Suppressor macrophage treated with lipopolysaccharide for 4 hours (primary cell): ENCODE measurements at places on chromosomes 12 and 14.
A peak's percentile ranks its signal among the peaks of the same experiment; 100 is the strongest.

DNA sequence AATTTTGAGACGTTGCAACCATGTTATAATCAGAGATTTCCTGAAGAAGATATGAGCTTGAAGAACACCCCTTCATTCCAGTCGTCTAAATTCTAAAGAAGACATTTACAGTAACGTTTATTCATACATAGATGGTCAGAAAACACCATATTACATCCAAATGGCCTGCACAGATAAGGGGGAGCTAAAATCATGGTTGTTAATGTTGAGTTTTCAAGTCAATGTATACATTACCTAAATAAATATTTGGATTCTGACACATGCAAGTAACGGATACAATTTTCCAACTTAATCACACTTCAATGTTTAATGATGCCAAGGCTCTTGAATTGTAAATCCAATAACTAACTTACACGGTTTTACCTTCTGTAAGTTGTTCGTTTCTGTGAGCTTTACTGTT lies 318.4 kb downstream of the SLC6A15 start:
- no peak for DNase-seq

- DNase-seq = no peak
These were observed 22.2 kb downstream of the JAG2 start for GRCh38 chr14:105146181-105146975.

DNA sequence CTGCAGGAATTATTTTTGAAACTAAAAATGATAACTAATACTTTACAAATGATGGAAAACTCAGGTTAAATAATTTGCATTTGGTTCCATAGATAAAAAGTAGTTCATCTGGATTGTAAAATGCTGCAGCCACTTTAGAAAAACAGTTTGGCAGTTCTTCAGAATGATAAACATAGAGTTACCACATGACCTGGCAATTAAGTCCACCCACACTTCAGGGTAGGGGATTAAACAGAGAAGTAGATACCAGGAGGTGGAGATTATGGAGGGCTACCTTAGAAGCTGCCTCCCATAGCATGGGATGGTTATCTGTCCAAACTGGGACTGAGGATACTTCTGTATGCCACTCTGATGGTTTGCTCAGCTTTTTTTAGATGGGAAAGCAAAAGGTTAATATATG lies 22.2 kb downstream of the ARF6 start:
- DNase-seq = no peak

- no peak for DNase-seq
These were observed 172.0 kb upstream of the VASH1 start for GRCh38 chr14:76589246-76589645.

- no peak for DNase-seq
These were observed 791.5 kb upstream of the MGAT4C start for GRCh38 chr12:87047691-87048090.

- no peak for DNase-seq
These were observed 230.8 kb downstream of the DPF3 start for GRCh38 chr14:72663076-72663487.

- no peak for DNase-seq
These were observed 3.9 kb upstream of the SYNE2 start for GRCh38 chr14:63848890-63849289.

DNA sequence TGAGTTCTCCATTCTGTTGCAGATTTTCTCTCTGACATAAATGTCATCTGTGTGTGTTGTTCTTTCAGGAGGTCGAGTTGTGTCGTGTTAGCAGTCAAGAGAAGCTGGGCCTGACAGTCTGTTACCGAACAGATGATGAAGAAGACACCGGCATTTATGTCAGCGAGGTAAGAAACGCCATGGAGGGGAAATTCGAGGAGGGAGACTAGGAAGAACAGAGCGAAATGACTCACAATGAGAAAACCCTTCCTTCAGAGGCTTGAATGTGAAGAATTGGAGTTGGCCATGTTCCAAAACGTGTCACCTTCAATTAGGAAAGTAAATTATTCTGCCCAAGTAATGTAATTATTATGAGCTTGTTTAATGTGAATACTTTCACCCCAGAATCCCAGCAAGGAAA lies 364.5 kb downstream of the PDZRN4 start:
- no peak for DNase-seq

DNA sequence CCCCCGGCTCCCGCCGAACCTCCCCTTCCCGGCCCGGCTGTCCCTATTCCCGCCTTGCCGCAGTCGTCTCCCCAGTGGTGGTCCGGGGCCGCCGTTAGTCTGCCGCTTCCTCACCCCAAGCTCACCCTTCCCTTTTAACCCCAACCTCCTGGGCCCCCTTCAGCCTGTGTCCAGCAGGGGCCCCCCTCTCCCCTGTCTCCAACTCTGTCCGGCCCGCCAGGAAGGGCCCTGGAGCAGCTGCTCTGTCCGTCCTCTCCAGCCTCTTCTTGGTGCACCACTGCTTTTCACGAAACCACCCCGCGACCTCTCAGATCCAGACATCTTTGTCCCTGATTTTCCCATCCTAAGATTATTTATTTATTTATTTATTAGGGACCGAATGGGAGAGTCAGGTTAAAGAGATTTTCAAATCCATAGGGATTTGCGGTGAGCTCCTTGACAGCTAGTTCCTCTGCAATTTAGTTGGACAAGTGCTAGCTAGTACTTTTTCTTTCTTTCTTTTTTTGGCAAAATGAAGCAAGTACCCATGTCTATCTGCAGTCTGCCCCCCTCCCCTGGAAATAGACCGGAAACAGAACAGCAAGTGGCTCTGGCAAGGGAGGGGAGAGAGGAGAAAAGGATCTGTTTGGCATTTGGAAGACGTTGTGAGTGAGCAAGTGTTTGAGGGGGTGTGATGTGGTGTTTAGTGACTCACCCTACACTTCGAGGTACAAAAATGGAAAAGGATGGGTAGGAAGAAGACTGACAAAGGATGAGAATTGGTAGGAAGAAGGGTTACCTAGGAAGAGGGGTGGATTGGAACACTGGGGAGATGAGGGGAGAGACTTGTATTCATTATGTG lies 632 bp downstream of the UBR7 start:
- peak; percentile 68 for DNase-seq

GRCh38 chr14:55897031-55897430 lies 221.2 kb upstream of the PELI2 start:
- DNase-seq = no peak

GRCh38 chr14:101254805-101255764 lies 306.2 kb upstream of the DIO3 start:
- no peak for DNase-seq

GRCh38 chr14:100653409-100653808 lies 66.2 kb upstream of the BEGAIN start:
- DNase-seq = peak; percentile 12

DNA sequence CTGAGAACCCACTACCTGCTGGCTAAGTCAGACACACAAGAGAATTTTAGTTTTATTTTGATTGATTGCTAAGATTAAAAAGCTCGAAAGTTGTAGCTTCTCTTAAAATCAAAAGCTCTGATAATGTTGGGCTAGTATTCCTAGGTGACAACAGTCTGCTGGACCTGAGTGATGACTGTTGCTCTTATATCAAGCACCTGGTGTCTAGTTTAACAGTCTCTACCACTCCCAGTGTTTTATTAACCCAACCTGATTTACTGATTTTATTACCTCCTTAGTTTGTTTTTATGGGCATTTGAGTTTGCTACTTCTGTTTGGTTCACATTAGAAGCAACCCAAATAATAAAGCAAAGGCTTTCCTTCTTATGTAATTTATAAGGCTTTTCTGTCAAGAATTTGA lies 41.8 kb downstream of the ATP6V1D start:
- DNase-seq = no peak

DNA sequence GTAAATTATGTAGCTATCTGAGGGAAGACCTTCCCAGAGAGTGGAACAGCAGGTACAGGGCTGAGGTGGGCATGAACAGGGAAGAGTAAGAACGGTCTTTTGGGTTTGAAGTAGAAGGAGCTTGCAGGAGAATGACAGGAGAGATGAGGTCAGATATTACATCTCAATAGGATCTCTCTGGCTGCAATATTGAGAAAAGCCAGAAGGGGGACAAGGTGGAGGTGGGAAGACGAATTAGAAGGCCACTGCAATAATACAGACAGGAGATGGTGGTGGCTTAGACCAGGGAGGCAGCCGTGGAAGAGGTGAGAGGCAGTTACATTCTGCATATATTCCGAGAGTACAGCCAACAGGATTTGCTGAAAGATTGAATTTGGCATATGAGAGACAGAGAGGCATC lies 310.2 kb downstream of the APAF1 start:
- DNase-seq = no peak

- no peak for DNase-seq
These were observed 61.7 kb downstream of the TC2N start for GRCh38 chr14:91805659-91806058.

DNA sequence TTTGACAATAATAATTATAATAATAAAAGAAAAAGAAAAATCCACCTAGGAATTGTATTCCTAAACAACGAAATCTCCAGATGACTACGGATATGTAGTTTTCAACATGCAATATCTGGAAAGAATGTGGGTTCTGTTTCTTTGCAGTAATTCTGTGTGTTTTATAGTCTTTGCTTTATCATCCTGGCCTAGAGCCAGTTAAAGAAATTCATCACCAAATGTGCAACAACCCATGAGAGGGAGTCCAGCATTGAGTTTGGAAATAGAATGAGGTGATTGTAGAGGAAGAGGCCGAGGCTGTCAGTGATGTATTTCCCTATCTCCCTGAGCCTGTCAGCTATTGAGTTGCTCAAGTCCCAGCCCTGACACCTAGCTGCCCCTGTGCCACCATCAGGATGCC lies 200.5 kb upstream of the DCN start:
- DNase-seq = no peak

DNA sequence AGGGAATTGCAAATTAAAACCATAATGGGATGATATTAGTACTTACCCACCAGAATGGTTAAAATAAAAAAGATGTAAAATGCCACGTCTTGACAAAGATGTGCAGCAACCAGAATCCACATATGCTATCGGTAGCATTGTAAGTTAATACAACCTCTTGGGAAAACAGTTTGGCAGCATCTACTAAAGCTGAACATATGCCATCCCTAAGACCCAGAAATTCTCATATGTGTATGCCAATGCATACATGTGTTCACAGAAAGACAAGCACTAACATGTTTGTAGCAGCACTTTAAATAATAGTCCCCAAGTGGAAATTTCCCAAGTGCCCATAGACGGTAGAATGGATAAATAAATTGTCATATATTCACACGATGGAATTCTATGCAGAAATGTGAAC lies 28.3 kb upstream of the SLC5A8 start:
- DNase-seq = no peak

DNA sequence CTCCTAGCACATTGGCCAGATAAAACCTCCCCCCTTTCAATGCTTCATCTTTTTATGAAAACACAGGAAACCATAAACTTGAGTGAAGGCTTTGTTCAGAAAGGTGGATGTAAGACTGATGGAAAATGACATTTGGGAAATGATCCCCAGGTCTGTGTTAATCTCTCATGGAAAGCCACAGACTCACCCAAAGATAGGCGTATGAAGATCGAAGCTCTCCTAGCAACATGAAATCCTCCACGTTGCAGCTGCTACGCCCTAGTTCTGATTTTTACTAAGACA lies 63.4 kb upstream of the PTGR2 start:
- no peak for DNase-seq

DNA sequence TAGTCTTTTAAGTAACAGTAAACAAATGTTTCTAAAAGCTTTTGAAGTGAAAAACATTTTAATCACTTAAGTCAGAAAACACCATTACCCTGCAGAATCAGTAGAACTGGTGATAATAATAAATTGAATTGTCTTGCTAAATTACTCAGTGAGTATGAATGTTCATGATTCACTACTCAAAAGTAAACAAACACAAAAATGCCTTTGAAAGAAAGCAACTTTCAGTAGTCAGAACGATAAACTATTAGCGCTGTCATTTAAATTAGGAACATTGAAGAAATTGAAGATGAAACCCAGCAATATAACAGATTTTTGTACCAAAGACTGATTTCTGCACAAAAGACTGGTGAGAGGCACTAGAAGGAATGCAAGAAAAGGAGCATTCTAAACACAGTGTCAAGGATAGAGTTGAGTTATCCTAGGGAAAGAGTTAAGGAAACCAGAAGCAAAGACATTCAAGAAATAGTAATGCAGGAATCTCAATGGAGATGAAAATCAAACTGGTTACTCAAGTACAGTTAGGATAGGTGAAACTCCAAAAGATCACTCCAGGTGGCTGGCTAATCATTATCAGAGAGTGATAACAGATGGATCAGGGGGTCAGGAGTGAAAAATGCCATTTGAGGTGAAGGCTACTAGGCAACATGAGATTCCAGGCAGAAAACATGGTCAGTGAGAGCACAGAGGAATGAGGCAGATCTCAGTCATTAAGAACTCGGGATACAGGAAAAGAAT lies 77.4 kb upstream of the ALG10 start:
- no peak for DNase-seq

GRCh38 chr12:49403971-49404450 lies 36.7 kb downstream of the SPATS2 start:
- DNase-seq = no peak

- no peak for DNase-seq
These were observed 368.0 kb upstream of the ATXN7L3B start for GRCh38 chr12:74169607-74170006.

- peak; percentile 40 for DNase-seq
These were observed 13.5 kb upstream of the FLRT2 start for GRCh38 chr14:85516239-85517113.

- DNase-seq = no peak
These were observed 59.1 kb downstream of the ESR2 start for GRCh38 chr14:64234877-64235651.

- DNase-seq = no peak
These were observed 462 bp downstream of the SRP54 start for GRCh38 chr14:34983148-34983760.

DNA sequence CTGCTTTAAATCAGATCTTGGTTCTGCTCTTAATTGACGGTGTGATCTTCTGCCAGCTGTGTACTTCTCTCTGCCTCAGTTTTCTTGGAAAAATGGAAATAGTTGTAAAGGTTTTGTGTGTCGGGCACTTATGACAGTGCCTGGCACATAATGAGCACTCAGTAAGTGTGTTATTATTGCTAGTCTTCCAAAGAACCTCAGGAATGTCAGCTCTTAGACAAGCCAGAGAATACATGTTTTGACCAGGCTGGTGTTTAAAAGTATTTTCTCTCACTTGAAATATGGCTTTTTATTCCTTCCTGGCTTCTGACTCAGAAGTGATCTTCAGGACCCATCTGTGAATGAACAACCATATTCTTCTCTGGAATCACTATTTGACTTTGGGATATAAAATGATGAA lies 304.1 kb downstream of the SNAPC1 start:
- DNase-seq = no peak

GRCh38 chr12:11827091-11828061 lies 177.9 kb downstream of the ETV6 start:
- peak; percentile 83 for DNase-seq

- peak; percentile 18 for DNase-seq
These were observed 765 bp downstream of the SCYL2 start for GRCh38 chr12:100267603-100268281.

- DNase-seq = no peak
These were observed 62.2 kb downstream of the CLMN start for GRCh38 chr14:95257521-95257920.

DNA sequence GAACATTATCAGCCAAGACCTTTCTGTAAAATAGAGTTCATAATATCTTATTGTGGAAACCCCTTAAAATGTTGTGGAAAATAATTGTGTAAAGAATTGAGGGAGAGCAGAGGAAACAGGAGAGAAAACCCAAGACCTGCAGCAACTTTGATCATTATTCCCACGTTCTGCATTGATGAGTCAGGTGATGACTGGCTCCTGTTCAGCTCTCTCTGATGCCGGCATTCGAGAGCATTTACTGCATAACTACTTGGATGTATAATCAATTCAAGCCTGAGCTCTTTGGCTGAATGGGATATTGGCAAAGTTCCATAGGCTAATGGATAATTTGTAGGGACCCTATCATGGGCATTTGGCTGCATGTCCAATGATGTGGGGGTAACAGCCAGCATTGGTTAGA lies 176.3 kb upstream of the ARID2 start:
- no peak for DNase-seq

- no peak for DNase-seq
These were observed 128.9 kb downstream of the NCOR2 start for GRCh38 chr12:124438437-124439056.
